ENCODE measurements at places on chromosomes 3 and 15.

DNA sequence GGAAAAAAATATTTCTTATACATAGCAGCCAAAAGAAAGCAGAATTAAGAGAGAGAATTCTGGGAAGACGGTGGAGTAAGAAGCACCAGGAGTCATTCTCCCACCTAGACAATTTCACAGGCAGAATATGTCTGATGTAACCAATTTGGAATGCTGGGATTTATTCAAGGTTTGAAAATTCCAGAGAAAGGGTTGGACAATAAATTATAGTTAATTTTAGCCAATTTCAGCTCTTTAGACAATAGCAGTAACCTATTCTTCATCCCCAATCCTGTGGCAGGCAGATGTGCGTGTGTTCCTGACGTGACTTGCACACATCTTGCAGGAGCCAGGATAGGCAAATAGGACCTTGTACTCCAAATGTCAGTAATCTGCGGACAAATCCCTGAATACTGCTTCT, 541.0 kb upstream of the NAALADL2 start:
- DNase-seq: no peak

GRCh38 chr3:193829781-193830180, 236.8 kb downstream of the OPA1 start:
- DNase-seq: no peak

DNA sequence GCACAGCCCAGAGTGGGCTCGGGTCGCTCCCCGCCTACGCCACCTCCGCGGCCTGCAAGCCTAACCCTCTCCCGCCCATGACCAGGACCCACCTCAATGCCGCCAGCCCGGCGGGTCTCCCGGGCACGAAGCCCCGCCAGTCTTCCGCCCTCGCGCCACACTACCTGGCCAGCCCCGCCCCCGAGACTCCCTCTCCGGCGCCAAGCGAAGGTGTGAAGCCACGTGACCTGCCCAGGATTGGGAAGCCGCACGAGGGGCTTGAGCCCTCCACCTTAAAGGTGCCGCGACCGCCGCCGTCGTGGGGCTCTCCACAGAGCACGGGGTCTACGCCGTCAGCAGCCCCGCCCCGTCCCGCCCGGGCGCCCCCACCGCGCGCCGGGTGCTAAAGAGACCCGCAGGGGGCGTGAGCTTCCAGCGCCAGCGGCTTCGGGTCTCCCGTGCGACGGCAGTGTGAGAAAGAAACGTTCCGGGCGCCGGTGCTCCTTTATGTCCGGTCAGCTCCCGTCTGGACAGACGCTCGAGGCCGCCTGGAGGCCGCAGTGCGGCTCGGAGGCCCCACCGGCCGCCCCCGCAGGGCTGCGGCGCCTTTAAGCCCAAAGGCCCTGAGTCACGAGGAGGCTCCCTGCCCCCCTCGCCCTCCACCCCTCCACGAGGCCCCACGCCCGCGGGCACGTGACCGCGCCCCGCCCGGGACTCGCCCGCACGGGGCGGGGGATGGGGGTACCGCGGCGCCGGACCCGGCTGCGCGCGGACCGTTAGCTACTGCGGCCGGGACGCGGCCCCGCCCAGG, at the start of gene CPEB1:
TSS of gene CPEB1 (minus strand) at position 319 of the 790 bp plus-strand sequence. CDS start 18,904 bp downstream, outside the sequence.
- peak; percentile 47 for DNase-seq

DNA sequence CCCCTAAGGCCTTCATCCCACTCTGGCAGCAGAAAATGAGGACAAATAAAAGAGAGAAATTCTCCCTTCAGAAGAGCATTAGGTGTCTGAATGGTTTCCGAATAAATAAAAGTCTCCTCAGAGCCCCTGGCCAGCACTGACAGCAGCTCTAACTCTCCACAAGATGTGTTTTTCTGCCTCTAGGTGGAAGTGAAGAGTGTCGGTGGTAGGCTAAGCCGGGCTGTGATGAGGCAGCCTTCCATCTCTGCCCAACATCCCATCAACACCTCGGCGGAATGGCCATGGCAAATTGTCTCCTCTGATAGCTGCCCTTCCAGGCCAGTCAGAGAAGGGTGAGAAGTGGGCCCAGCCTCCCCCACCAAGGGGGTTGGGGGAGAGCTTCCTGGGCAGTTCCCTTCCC, 6.3 kb upstream of the CACNA2D2 start:
- DNase-seq: no peak

DNA sequence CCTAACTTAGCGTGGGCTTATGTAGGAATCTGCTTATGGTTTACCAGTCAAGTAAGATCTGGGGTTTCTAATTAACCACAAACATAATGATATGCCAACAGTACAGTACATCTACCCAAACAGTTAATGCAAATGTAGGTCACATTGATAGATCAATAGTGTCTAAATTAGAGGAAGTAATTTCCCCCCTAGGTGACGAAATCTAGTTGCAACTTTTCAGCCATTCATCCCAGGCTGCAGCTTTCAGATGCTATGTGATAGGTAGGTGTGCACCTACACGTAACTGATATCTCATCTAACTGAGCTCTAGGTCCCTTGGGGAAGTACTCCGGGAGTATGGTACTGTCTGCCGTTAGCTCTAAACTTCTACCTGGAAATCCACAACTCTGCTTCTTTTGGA, 57.2 kb downstream of the CRTC3 start:
- DNase-seq: no peak

DNA sequence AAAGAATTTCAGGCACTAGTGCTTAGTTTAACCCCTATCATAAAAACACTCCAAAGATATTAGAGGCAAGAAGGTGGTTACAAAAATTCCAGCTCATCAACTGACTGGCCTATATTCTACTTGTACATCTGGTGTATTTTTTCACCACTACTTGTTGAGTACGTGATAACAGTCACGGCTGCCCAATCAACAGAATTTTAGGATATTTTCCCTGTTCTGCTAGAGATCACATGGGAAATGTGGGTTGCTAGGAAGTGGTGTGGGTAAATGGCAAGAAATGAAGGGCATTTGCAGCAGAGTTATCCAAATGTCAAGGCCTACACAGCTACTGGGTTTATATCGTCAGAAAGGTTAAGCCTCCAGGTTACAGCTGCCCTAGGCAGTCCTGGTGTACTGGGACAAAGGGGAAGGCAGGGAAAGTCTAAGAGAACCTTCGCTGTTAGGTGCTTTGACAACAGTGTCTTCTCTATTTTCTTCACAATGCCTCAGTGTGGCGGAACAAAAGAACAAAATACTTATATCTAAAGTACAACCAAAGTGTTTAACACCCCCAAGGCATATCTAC, 81.9 kb downstream of the FMN1 start:
- DNase-seq: peak; percentile 68

DNA sequence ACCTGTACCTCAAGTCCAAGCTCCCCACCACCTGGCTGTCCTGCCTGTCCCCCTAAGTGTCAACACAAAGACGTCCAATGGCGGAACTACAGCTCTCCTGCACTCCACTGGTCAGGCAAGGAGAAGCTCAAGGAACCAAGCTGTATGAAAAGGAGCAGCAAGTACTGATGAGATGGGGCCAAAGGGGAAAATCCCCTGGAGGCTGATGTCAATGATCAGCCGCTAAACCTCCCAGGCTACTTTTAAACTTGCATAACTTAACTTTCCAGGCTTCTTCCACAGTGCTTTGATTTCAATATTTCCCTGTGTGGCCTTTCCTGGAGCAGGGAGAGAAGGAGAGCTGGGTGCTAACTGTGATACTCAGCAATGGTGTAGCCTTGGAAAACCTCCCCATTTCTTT, 35.0 kb downstream of the TM4SF4 start:
- no peak for DNase-seq

Data from SK-MEL-5 (cell line).